Stimulated activated CD4-positive, alpha-beta T cell treated with anti-CD3 and anti-CD28 coated beads, Interleukin-4, amount 100 ng/mL, for 24 hours (primary cell): ENCODE measurements at places on chromosomes 7 and 10.
A peak's percentile ranks its signal among the peaks of the same experiment; 100 is the strongest.

- no peak for DNase-seq
Observed at GRCh38 chr10:13758312-13758711, 171.5 kb downstream of the PRPF18 start.

GRCh38 chr7:93298206-93298605, 66.0 kb downstream of the VPS50 start:
- DNase-seq, result no peak

DNA sequence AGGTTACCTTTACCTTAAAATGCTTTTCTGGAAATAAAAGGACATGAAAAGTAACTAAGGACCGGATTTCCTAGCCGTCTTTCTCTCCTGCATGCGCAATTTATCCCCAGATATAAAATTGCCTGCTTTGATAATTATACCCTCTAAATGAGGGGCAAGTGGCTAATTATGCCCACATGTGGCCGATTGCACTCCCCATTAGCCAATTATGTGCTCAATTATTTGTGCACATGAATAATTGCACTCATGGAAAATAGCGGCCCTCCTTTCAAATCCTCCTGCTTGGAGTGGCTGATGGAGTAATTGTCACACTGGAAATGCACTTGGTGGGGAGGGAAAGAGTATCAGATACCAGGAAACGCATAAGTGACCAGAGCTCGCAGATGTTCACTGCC, 66.4 kb upstream of the ATRNL1 start:
- DNase-seq, result no peak

GRCh38 chr7:106216517-106216922, 68.3 kb downstream of the NAMPT start:
- DNase-seq, result no peak

GRCh38 chr7:207418-208129, 15.2 kb downstream of the FAM20C start:
- no peak for DNase-seq

GRCh38 chr7:35420656-35421055, 166.8 kb upstream of the TBX20 start:
- DNase-seq, result no peak

- DNase-seq, result no peak
Observed at GRCh38 chr7:30907527-30908267, 4.0 kb upstream of the AQP1 start.

GRCh38 chr7:110633313-110633712, 457.6 kb upstream of the LRRN3 start:
- no peak for DNase-seq

- DNase-seq, result no peak
Observed at GRCh38 chr7:33674804-33675411, 230.4 kb upstream of the BMPER start.

GRCh38 chr10:60186315-60187071, 203.2 kb downstream of the ANK3 start:
- no peak for DNase-seq

GRCh38 chr10:30939643-30940251, 91.9 kb downstream of the ZNF438 start:
- DNase-seq, result no peak

DNA sequence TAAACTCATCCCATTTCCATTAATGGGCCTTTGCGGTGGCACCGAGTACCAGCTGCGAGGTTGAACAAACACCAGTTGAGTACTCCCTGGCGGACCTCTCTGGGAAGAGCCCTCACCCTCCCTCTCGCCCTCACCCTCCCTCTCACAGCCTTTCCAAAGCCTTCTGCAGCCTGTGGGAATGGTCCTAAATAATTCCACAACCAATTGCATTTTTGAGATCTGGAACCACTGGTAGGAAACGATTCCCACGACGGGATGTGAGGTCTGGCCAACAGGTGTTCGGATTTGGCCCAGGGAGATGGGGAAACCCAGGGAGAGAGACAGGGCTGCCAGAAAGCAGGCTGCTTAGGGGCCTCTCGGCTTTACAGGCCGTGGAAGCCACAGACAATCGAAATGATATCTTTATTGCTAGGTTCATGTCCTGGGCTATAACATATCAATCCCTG, 5.3 kb downstream of the PTF1A start:
- no peak for DNase-seq

DNA sequence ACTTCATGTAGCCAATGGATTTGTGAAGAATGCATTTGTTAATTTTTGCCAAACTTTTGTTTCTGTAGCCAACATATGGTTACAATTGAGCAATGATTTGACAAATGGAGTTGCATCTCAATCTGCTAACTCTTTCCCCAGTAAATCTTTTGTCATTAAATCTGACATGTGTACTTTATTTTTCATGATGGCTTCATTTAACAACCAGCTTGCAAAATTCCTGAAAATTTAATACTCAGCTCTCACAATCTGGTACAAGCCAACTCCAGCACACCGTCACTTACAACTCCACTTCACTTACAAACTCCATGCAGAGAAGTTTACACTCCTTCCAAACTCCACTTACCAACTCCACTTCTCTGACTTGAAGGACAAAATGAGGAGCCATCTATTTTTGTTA, 26.5 kb upstream of the HIBADH start:
- DNase-seq, result no peak

DNA sequence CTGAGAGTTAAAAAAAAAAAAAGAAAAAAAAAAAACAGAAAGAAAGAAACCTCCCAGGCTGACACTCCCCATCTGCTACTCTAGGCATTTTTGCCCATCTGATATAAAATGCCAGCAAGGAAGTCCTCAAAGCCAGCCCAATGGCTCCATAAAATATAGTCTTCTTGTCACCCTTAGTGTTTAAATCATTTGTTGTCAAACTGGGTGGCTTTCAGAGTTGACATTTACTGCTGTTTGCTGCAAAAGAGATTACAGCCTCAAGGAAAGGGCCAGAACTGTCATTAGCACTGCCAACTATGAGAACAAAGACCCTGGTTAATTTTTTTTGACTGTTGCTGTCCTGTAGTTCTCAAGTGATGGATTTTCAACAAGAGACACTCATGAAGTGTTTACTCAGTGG, 86.5 kb downstream of the TRIL start:
- DNase-seq, result no peak

GRCh38 chr10:110077436-110078130, 69.8 kb downstream of the ADD3 start:
- DNase-seq, result peak; percentile 26

- no peak for DNase-seq
Observed at GRCh38 chr7:126529254-126529653, 723.5 kb downstream of the GRM8 start.

DNA sequence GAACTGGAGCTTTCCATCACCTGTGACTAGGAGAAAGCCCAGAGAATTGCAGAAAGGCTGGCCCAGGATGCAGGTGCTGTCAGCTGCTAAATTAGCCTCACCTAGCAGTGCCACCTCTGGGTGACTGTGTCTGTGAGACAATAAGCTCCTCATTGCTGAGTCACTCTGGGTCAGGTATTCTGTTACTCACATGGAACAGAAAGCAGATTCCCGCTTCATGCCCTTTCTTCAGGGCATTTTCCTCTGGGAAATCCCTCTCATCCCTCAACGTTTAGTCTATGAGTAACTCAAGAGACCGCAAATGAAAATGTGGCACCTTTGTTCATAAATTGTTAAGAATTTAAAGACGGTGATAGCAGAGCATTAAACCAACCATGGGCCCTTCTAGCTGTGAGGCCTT, 184.0 kb downstream of the ADAM12 start:
- DNase-seq, result no peak

GRCh38 chr10:111558211-111558610, 481.4 kb downstream of the ADRA2A start:
- no peak for DNase-seq

DNA sequence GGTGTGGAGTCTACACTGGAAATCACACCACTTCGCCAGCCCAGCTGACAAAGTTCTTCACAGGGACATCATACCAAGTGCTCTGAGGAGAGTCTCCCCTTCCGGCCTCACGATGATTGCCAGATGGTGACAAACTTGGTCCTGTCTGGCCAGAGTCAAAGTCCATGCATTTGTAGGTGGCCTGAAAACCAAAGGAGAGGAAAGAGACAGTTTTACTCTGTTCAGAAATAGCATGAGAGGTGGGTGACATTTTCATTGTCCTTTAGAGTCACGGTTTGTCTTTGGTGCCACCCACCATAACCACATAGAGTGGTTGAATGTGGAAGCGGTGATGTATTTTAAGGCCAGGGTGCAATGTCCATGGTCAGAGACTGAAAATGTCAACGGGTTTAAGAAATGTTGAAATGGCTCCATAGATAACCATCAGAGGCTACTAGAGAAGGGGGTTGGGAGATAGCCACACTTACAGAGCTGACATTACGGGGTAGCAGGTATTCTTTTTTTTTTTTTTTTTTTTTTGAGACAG, 33.0 kb downstream of the BTBD16 start:
- DNase-seq, result no peak

- DNase-seq, result no peak
Observed at GRCh38 chr10:50343702-50344331, 92.5 kb upstream of the ASAH2 start.

DNA sequence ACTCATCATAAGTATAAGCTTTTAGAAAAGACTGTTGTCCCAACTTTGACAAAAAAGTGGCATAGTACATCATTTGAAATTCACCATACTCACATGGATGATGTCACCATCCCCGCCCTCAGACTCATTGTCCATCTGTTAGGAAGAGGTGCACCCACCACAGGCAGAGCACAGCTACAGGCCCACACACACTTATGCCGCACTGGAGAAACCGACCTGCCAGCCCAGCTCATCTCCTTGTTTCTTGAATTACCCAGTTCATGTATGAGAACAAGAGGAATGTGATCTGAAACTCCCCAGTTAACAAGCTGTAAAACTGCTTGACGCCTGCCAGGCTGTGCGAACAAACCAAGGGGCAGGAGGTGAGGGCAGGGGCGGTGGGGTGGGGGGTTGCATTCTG, 312.0 kb downstream of the DPP6 start:
- no peak for DNase-seq

GRCh38 chr7:49766966-49767365, 6.5 kb upstream of the VWC2 start:
- DNase-seq, result no peak

GRCh38 chr10:119377958-119378736, 164.4 kb downstream of the RGS10 start:
- no peak for DNase-seq

DNA sequence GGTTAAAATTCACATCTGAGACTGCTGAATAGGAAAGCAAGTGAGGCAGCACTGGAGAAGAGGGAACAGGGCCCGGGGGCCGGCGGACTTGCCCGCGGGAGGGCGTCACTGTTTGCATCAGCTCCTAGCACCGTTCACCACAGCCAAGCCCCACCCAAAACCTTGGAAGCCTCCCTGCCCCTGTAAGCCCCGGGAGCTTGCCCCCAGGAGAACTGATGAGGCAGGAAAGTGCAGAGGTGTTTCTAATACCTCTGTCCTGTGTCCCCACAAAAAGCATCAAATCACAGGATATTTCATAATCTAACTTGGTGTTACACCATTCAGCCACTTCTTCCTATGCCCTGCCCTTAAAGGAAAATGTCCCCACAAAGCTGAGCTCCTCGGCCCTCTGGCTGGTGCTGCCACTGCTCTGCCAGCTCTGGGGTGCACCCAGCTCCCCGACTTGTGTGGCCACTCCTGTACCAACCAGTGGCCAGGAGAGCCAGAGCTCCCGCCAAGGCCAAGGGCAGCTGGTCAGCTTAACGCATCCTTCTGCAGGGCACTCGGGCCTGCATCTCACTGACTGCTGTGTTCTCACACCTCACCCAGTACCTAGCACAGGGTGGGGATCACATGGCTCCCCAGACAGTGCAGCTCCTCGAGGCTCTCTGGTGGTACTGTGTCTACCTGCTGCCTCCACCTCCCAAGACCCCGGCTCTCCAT, 47.3 kb upstream of the CNPY1 start:
- DNase-seq, result no peak

DNA sequence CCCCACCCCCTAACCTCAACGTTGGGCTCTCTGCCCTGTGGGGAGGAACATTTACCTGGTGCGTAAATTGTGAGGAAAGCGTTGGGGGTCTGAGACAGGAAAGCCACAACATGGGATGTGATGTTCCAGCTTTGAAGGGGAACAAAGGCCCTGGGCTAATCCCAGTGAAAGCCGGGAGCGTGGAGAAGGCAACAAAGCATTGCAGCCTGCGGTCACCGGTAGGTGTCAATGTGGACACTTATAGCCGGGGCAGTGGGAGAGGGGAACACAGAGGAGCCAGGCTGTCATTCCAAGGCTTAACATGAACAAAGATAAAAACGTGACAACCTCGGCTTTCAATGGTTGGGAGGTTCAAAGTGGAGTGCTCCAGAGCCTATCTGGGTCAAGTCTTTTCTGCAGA, 12.7 kb downstream of the PTF1A start:
- DNase-seq, result no peak

GRCh38 chr7:68969571-68969970, 628.7 kb upstream of the AUTS2 start:
- DNase-seq, result no peak

DNA sequence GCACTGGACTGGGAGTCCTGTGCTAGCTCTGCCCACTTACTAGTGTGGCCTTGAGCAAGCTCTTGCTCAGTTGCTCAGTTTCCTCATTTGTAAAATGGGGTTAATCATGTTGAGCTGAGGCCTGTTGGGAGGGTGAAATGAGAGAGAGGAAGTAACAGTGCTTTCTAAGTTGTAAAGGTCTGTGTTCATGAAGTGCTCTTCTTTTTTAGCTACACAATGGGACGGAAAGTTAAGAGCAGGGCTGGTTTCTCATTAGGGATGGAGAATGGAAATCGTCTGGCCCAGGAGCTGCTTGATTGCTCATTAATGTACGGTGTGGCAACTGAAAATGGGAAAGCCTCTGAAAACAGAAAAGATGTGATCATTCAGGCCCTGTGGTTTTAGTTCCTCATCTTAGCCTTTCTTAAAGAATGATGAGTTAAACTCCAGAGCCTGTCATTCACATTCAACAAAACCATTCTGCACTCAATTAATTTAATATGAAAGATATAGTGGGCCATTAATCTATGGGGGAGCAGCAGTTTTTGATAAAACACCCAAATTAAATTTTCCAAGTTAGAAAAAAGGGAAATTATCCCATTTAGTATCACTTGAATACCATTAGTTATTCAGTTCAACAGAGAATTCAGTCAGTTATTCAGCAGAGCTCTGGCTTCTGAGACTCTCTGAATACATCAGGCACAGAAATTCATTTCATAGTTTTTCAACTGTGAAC, 60.5 kb downstream of the SH2D4B start:
- no peak for DNase-seq

DNA sequence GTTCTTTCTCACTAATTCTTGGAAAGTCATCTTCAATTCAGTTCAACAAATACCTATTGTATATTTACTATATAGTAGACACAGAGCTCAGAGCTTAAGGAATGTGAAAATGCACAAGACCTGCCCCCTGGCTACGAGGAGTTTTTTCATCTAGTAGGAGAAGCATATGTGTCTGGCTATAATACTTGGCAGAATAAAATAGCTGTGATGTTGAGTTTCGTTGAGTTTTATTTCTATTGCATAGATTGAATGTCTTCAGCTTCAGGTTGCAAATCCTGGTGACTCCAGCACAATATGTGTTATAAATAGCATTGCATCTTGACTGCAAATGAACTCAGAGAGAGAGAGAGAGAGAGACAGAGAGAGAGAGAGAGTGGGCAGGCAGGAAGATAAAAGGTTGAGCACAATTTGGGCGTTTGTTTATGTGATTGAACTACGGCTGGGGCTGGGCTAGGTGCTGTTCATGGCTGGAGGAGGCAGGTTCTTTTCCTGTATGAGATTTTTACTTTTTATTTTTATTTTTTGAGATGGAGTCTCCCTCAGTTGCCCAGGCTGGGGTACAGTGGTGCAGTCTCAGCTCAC, 229.6 kb downstream of the GALNT17 start:
- no peak for DNase-seq
